ENCODE measurements at places on chromosomes 5 and 9. TPM values are rescaled to one million over a fixed set of nuclear protein-coding genes. Genes with fewer than 3 reads are reported as not detected.

Gene CEL
- total RNA-seq, result under 0.01 TPM

Gene PAEP
- total RNA-seq, result not detected

Gene DNAI1
- total RNA-seq, result not detected

Gene NPR3
- 14.9 TPM for total RNA-seq

Gene ZNF169
- total RNA-seq, result 3.6 TPM

Gene NANS
- total RNA-seq, result 81.9 TPM

Gene SPINK6
- not detected for total RNA-seq

Gene GFRA3
- not detected for total RNA-seq

Gene CBY3
- total RNA-seq, result not detected

Gene TNPO1
- 226 TPM for total RNA-seq

Gene GRAMD2B
- total RNA-seq, result 12.1 TPM

Gene CATSPER3
- total RNA-seq, result under 0.01 TPM

Gene GABRA6
- total RNA-seq, result not detected

Gene BASP1
- total RNA-seq, result 186 TPM

Gene GNAQ
- total RNA-seq, result 30.4 TPM

Gene PITX1
- 3.1 TPM for total RNA-seq

Gene LPAR1
- total RNA-seq, result 222 TPM

Gene FBLL1
- total RNA-seq, result 3.9 TPM

Gene ACTBL2
- under 0.01 TPM for total RNA-seq

Gene PBX3
- 22.1 TPM for total RNA-seq
